Stimulated activated CD8-positive, alpha-beta memory T cell treated with anti-CD3 and anti-CD28 coated beads, Interleukin-4, amount 100 ng/mL, for 1 hour (primary cell): ENCODE measurements at places on chromosomes 7 and 10.

DNA sequence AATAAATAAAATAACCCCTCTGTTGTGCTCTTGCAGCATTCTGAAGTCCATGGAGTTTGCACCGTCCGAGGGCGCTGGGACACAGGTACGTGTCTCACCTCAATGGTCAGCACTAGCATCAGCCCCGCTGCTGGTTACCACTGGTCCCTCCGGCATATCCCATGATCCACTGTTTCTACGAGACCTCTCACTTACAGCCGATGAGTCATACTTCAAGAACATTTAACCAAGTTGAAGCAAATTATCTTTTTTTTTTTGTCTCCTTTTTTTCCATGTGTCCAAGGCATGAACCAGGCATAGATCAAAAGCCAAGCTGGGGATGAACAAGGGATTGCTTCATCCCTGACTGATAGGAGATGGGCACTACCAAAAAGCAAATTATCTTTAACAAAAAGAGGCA is 92.9 kb upstream of the SH2B2 start:
- DNase-seq = no peak

GRCh38 chr7:2438186-2438585 is 34.8 kb downstream of the CHST12 start:
- no peak for DNase-seq

DNA sequence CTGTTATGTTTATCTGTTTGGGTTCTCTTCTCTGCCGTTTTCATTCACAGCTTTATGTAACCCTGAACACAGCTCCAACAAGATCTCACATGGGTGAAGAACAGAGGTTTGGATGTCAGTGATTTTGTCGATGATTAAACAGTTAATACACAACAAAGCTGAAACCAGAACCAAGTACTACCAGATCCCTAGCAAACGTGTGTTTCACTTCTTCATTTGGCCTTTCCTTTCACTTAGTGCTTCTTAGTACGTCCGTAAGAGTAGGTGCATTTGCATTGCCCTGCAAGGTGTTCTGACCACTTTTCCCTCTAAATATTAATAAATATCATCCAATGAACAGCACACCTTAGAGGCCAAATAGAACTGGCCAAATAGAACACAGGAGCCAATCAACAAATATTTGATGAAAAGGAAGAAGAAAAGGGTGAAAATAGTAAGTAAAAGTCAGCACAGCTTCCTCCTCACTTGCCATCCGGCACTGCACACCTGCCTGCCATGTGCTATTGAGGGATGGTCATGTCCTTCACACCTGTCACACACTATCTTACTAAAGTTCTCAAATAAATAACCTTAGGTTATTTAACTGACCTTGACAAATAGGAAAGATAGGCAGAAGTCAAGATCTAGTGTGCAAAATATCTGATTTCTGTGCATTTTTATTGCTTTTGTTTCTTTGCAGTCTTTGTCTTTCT is 252.6 kb upstream of the ANKRD30A start:
- no peak for DNase-seq

DNA sequence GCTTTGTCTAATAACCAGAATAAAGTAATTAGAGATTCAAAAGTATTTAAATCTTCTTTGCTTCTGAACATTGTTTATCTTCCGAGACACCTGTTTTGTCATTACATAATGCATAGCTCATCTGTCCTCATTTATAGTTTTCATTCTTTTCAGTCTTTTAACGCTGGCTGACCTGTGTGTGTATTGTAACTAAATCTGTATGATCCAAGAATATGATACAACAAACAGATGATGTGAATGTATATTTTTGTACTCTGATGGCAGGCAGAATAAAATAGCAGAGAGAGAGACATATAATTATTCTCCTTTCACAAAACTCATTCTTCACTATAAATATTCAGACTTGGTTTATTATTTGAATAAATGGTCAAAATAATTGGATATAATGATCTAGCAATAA is 80.6 kb downstream of the ORC5 start:
- DNase-seq = no peak

GRCh38 chr7:73861305-73861704 is 346 bp downstream of the TMEM270 start:
- DNase-seq = no peak

DNA sequence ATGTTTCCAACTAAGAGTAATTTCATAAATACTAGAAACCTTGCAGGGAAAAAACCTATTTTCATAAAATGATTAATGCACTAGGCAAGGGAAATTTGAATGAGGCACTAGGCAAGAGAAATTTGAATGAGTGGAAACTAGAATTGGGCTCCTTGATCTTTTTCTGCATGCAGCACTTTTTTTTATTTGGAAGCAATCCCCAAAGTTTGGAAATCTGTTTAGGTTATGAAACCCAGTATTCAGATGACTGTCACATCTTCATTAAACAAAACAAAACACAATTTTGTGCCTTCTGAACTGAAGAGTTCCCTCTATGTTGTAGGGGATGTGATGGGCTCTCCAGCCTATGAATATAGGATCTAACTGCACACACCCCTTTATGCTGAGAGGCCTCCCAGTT is 201.9 kb downstream of the BAMBI start:
- DNase-seq = no peak

GRCh38 chr7:86592185-86592584 is 51.5 kb upstream of the GRM3 start:
- no peak for DNase-seq

DNA sequence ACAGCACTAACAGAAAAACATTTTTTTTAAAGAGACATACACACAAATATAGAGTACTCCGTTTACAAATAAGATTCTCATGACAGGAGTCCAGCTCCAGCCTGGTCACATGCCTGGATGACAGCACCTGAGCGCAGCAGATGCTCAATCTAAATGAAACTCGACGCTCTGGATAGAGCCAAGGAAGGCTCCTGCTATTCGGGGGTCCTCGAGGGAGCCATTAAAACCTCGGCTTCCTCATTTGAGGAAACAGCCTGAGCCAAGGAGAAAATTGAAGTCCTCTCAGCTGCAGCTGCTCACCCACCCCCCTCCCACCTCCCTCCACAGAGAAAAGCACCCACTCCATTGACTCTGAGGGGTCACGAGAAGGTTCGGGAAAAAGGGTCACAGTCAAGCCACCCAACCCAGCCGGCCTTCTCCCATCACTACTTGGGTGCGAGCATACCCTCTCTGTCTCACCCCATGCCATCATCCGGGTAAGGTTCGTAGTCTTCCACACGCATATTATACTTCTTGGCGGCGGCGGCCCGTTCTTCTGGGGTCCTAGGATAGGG is 673 bp downstream of the NDUFB8 start:
- no peak for DNase-seq

- DNase-seq = no peak
These were observed 32.0 kb downstream of the ADAP1 start for GRCh38 chr7:922334-923107.

- DNase-seq = no peak
These were observed 525.3 kb downstream of the ZNF33B start for GRCh38 chr10:42113158-42113450.

DNA sequence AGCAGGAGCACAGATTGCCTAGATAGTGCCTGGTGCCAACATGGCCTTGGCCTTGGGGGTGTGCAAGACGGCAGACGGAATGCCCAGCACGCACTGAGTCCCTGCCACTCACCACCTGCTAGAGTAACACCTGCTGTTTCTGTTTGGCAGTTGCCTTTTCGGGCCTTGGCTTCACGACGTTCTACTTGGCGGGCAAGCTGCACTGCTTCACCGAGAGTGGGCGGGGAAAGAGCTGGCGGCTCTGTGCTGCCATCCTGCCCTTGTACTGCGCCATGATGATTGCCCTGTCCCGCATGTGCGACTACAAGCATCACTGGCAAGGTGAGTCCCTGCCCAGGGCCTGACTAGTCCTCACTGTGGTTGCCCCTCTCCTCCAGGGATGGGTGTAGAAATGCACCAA is 118.0 kb downstream of the PLPP4 start:
- DNase-seq = no peak

- DNase-seq = no peak
These were observed at the start of gene SMO for GRCh38 chr7:129188372-129188891. Gene SMO (plus strand): TSS chr7:129188633. CDS start chr7:129189152, 519 bp downstream.

- no peak for DNase-seq
These were observed 57.6 kb upstream of the ANTXRL start for GRCh38 chr10:46229144-46229563.

DNA sequence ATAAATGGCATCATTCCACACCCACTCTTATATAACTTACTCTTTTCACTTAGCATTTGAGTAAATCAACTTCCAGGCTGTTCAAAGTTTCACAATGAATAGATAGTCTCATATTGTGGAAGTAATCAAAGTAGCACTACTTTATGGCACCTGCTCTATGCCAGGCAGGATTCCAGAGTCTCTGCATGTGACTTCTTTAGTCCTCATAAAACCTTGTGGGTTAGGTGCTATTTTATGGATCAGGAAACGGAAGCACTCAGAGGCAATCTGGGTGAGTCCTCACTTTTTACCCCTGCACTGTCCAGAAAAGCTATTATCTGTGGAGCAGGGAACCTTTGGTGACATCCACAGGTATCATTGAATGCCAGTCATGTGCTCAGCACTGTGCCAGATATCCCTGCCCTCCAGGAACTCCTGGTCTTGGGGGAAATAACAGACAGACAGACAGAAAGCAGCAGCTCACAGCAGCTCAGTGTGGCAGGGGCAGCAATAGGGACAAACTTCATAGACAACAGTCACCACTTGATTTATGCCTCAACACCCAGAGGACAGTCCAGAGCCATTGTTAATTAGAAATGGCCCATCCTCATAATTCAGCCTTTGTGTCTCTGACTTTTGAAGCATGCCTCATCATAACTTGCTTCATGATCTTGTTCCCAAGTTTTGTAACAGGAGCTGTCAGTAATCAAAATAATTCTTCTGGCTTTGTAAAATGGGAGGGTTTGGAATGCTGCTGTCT is 160.6 kb downstream of the SEC23IP start:
- DNase-seq = no peak

DNA sequence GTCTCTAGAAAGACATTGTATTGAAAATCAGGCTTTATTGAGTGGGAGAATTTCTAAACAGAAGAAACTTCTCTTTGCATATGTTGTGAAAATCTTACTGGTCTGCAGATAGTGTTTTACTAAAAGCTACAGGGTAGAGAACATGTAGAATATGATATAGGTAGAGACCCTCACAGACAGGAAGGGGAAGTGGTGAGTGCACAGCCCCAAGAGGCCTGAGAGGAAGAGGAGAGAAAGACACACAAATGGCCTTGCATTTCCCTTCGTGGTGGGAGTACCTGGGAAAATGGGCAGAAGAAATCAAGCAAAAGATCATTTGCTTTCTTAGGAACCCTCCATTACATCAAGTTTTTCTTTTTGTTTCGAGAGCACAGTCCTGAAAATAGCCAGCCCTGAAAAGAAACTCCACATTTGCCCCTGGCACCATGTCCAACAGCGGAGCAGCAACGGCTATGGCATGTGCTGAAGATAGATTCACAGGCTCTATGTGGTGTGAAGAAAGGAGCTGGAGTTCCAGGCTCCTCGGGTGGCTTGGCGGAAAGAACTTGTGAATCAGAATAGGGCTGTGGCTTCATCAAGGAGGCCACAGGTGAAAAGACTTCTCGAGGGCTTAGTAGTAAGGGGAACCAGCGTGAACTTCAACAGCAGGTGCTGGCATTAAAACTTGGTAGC is 143.5 kb downstream of the CALCR start:
- DNase-seq = no peak

DNA sequence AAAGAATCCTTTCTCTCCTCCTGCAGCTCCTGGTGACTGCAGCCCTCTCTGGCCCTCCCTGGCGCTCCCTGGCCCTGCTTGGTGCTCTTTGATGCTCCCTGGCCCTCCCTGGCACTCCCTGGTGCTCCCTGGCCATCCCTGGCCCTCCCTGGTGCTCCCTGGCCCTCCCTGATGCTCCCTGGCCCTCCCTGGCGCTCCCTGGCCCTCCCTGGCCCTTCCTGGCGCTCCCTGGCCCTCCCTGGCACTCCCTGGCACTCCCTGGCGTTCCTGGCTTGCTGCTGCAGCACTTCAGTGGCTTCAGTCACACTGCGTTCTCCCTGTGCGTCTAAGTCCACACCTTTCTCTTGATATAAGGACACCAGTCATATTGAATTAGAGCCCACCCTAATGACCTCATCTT is 15.2 kb upstream of the FGFR2 start:
- no peak for DNase-seq

GRCh38 chr7:108283252-108283651 is 153.1 kb upstream of the LAMB4 start:
- DNase-seq = no peak
